ENCODE measurements at places on chromosomes 3 and 15. TPM values are rescaled to one million over a fixed set of nuclear protein-coding genes. Genes with fewer than 3 reads are reported as not detected.
A peak's percentile ranks its signal among the peaks of the same experiment; 100 is the strongest.

LRRC15 gene
- 0.07 TPM for polyA plus RNA-seq

ZDHHC23 gene
- 0.93 TPM for polyA plus RNA-seq

FEZF2 gene
- polyA plus RNA-seq: not detected

NEK10 gene
- 3.1 TPM for polyA plus RNA-seq

ITIH3 gene
- 0.43 TPM for polyA plus RNA-seq

ACKR2 gene
- polyA plus RNA-seq: 1.2 TPM

RBP2 gene
- polyA plus RNA-seq: not detected

CLSTN2 gene
- 3.7 TPM for polyA plus RNA-seq

ABHD2 gene
- polyA plus RNA-seq: 21.8 TPM

ADAMTSL3 gene
- 4.7 TPM for polyA plus RNA-seq

PDZRN3 gene
- polyA plus RNA-seq: 53.6 TPM

CLASP2 gene
- 15.8 TPM for polyA plus RNA-seq

DNA sequence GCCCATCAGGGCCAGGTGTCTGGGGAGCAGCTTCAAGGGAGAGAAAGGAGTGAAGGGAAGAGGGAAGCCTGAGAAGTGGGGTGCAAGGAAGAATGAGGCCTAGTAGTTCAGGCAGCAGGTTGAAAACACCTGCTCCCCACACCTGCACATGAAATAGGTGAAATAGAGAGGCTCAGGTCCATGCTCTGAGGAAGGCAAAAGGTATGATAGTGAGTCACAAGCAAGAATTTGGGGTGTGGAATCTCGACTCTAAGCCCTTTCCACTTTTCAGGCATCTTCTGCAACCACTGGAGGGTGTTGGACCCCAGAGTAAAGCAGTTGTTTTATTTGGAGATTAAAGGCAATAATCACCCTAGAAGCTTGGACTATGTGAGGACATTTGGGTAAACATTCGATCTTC lies 157.5 kb downstream of the CTNNB1 start:
- DNase-seq: no peak

GRCh38 chr3:34109021-34109420 lies 310.6 kb downstream of the PDCD6IP start:
- no peak for DNase-seq

DNA sequence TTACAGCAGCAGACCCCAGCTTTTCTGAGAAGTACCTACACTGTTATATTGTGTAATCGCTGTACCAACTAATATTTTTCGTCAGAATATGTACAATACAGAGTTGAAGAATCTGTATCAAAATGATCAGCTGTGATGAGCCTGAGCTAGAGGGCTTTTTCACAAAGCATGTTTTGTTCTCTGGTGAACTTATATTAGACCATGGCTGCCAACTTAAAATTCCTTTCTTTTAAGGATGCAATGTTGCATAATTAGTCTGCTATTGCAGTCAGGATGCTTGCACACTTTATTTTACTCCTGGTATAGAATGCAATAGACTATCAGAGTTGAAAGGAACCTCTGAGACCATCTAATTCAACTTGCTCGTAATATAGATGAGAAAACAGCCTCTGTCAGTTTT lies 127.8 kb downstream of the RBMS3 start:
- DNase-seq: no peak

GRCh38 chr3:171320750-171321558 lies 139.3 kb downstream of the TNIK start:
- peak; percentile 56 for DNase-seq

- no peak for DNase-seq
These were observed 15.7 kb upstream of the ARID3B start for GRCh38 chr15:74525309-74525708.

DNA sequence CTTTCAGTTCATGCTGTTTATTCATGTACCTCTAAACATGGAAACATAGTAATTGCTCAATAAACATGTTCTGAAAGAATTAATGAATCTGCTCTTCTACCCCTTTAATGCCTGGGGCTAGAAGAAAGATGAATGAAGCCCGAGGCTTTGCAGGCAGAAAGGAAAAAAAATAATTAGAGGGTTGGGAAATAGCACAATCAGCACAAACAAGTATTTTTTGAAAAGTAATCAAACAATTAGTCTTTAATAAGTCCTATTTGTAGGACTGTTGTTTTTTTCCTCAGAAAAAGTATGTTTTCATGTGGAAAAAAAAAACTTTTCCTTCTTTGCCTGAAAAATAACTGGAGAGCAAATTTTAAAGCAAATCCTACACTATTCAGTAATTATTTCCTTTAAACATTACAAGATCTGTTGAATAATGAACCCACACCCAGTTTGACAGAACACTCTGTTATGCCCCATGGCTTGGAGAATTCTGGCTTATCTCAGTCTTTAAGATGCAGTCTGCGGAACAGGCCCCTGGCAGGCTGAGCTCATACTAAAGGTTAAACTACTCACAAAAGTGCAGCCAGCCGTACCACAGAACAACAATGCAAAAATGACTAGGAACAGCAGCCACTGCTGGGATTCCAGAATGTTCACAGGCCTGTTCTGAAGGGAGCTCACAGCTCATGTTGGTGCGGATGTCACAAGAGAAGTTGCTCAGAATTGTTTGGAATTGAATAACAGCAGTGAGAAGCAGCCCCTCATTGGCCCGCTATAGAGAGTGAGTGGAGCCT lies 79.2 kb downstream of the ABI3BP start:
- peak; percentile 70 for DNase-seq

DNA sequence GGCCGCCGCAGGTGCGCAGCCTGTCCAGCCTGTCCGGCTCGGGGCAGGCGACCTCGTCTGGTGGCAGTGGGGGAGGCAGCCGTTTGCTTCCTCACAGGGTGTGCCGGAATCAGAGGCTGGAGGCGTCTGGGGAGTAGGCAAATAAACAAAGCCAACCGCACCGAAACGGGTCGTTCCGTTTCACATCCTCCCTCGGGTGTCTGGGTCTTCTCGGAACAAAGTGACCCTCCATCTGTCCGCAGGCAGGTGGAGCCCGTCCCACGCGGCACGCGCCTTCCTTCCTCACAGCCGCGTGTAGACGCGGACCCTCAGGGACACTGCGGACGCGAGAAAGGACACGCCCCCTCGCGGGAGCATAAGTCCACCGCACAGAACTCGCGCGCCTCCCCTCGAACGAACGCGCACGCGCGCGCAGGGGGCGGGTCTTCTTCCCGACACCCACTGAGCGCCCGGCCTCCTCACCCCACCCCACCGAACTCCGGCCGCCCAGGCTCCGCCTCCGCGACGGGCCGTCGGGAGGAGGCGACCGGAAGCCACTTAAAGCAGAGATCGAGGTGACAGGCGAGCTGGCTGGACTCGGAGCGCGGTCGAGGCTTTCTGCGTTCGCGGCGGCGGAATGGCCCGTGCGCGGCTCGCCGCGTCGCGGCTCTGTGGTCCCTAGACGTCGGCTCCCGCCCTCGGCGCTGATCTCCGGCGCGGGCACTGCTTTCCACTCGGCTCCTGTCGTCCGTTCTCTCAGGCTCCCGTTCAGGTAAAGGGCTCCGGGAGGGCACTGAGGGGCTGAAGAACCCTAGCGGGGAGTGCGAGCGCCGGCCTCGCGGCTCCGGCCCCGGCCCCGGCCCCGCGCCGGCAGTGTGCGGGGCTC lies at the start of gene TIPARP:
TSS of gene TIPARP (plus strand) at position 545 of the 865 bp plus-strand sequence. CDS start 3,108 bp downstream, outside the sequence.
- DNase-seq: peak; percentile 99

DNA sequence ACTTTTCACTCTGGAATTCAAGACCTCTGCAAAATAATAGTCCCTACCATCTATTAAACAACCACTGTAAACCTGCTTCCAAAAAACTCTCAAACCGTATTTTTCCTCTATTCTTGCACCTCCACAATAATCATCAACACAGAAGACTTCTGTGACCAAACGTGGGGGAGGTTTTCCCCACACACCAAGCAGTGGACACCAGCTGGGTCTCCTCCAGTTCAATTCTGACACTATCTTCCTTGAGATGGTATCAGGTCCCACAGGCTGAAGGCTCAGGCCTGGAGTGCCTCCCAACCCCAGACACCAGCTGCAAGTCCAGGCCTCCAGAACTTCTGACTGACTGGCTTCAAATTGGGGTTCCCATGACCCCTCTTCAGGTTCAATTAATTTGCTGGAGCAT lies 89.6 kb upstream of the RAP2B start:
- no peak for DNase-seq

GRCh38 chr3:197430934-197431333 lies 124.8 kb downstream of the BDH1 start:
- no peak for DNase-seq

DNA sequence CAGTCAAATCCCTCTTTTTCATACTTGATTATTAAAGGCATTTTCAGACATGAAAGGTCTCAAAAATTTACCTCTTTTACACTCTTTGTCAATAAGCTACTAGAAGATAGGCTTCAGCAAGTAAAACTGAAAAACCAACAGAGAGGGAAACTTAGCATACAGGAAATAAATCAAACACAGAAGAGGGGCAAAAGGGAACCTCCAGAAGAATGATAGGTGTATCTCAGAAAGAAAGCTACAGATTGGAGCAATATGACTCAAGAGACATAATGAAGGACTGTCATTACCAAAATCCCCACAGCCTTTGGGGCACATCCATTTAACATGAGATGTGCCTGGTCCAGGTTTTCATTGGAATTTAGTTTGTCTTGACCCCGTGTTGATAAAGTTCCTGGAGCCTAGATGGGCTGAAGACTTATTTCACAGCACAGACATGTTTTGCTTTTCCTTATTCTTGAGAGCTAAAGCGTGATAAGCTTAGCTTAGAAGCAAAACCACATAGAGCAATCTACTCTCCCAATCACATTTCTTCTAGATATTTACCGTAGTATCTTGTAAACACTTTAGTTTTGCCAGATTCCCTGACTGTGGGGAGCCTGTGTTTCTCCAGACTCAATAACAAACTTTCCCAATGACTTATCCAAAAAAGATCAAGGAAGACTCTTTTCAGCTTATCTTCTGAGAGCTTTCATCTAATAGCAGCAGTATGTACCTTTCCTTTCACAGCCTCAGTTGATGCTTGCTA lies 11.7 kb downstream of the LRRFIP2 start:
- no peak for DNase-seq

DNA sequence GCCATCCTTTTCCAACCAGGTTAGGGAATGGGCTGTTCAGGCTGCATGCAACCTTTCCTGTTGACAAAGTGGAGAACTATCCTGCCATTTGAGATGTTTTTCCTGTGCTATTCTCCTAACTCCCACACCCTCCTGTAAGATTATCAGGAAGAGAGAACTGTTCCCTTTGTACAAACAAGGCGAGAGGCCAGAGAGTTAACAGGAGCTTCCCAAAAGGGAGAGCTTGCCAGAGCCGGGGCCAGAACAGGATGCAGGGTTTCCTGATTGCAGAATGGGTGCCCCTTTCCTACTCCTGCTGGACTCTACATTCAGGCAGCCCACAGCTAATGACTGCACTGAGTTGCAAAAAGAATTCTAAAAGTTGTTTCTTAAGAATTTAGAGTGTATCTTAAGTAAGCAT lies 17.1 kb downstream of the PML start:
- DNase-seq: peak; percentile 81

DNA sequence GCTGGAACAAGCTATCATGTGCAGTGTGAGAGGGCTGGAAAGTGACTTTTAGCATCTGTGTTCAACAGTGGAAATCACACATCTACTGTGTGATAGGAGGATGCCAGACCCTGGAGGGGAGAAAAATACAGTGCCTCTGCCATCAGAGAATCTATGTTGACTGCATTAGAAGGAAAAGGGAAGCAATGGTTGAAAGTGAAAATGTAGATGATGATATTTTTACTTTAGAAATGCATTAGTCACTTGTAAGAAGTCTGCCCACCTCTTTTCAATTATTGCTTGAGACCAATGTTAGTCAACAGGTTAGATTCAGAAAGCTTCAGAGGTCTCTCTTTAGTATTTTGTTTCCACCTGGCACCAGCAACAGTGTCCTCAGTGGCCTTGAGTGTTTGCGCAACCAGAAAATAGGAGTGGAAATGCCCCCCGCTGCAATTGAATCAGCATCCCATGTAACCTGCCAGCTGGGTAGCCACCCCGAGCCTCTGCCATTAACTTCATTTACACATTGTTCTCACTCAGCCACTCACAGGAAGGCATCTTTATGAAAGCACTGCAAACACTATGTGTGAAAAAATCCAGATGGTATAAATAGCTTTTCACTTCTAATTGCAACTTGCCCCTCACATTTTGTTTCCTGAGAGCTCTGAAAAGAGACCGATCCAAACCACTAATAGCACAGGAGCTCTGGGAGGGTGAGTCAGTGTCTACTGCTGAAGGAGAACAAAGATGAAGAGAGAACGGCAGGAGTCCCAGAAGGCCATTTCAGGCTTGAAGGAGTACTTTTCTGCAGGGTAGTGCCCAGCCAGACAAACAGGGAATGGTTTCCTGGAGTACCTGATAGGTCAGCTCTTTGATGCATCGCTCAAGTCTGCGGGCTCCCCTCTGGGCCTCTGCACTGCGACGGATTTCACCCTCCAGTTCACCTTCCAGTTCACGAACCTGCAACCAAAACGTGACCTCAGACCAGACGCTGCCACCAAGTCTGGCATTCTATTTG lies 92.1 kb downstream of the HHLA2 start:
- no peak for DNase-seq

- no peak for DNase-seq
These were observed 17.8 kb downstream of the CEP19 start for GRCh38 chr3:196694202-196694638.

DNA sequence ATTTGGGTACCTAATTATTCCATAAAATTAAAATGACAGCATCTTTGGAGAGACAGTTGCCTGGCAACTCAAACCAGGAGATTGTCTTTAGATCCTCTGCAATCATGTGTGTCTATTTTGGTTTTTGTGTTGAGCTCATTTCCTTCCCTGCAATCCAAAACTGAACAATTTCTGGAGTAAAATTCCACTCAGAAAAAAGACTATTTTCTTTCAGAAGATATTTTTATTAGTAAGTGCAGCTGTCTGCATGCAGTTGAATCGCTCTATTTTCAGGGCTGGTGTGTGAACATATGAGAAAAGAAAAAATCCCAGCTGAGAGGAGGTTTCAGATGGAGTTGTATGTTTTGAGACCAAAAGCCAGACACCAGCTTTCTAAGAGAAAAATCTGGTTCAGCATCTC lies 41.9 kb upstream of the DYNC1LI1 start:
- DNase-seq: no peak

DNA sequence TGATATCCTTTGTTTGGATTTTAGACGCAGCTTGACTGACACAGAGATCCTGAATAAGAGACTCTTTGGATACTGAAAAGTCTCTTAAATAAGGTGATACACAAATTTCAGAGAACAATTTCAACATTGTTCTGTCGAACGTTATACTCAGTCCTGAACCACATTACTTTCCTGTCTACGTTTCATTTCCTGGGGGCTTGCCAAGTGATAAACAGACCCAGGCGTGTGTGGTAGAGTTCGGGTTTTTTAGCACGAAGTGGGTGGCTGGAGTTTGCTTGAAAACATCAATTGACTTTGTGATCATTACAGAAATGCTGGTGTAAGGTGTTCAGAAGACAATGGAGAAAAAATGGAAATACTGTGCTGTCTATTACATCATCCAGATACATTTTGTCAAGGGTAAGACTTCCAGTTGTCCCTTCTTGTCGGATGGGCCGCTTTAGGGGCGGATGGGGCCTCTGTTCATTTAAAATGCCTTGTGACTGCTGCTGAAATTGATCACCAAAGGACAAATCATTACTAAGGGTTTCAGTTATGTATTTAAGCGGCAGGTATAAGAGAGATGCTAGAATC lies at the start of gene CD96:
TSS of gene CD96 (plus strand) at position 287 of the 573 bp plus-strand sequence. CDS start at position 339, 52 bp downstream.
- DNase-seq: no peak

- peak; percentile 80 for DNase-seq
These were observed 8.6 kb downstream of the NT5DC2 start for GRCh38 chr3:52524752-52525679.

All from right cardiac atrium (tissue), 5 donors.